ENCODE measurements at places on chromosomes 16 and 17. TPM values are rescaled to one million over a fixed set of nuclear protein-coding genes. Genes with fewer than 3 reads are reported as not detected.

GINS2 gene
- total RNA-seq, result 1.5 TPM

DNASE1L2 gene
- total RNA-seq, result 0.15 TPM

RCVRN gene
- under 0.01 TPM for total RNA-seq

KRTAP2-3 gene
- total RNA-seq, result not detected

RNF43 gene
- under 0.01 TPM for total RNA-seq

LRRC37A gene
- total RNA-seq, result 2.5 TPM

CPHXL2 gene
- not detected for total RNA-seq

CTF1 gene
- total RNA-seq, result 6.1 TPM

ESRP2 gene
- total RNA-seq, result 0.99 TPM

PLLP gene
- not detected for total RNA-seq

TGFB1I1 gene
- 51.1 TPM for total RNA-seq

C16orf96 gene
- total RNA-seq, result 0.17 TPM

ZNF750 gene
- under 0.01 TPM for total RNA-seq

CDH8 gene
- not detected for total RNA-seq

MMP25 gene
- not detected for total RNA-seq

PRSS27 gene
- total RNA-seq, result 0.58 TPM

PPY gene
- total RNA-seq, result not detected

CPHXL gene
- not detected for total RNA-seq

NPB gene
- total RNA-seq, result 2.5 TPM

C16orf86 gene
- 9.6 TPM for total RNA-seq

ARHGAP44 gene
- 1.2 TPM for total RNA-seq

DECR2 gene
- total RNA-seq, result 17.9 TPM

TAF15 gene
- 62.8 TPM for total RNA-seq

TMC8 gene
- not detected for total RNA-seq
